ENCODE measurements at places on chromosomes 7 and 10.

- no peak for DNase-seq
These were observed 3.1 kb upstream of the ADAP1 start for GRCh38 chr7:957418-958220.

GRCh38 chr7:46173476-46174195 is 252.6 kb upstream of the IGFBP3 start:
- DNase-seq: no peak

DNA sequence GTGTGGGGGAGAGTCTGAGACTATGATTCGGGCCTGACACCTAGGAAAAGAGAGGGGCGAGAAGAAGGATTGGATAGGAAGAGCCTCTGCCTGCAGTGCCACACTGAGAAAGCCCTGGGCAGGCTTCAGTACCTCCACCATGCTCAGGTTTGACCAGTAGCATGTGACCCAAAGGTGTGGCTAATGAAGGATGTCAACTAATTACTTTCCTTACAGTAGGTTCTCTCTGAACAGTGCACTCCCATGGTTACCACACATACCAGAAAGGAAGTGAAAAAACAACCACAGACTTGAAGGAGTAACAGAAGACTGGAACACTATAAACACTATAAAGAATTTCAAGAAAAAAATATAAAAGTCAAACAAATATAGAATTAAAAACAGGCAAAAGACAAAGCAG is 46.2 kb downstream of the SEM1 start:
- DNase-seq: no peak

GRCh38 chr10:71099731-71100361 is 112.5 kb upstream of the UNC5B start:
- DNase-seq: no peak

DNA sequence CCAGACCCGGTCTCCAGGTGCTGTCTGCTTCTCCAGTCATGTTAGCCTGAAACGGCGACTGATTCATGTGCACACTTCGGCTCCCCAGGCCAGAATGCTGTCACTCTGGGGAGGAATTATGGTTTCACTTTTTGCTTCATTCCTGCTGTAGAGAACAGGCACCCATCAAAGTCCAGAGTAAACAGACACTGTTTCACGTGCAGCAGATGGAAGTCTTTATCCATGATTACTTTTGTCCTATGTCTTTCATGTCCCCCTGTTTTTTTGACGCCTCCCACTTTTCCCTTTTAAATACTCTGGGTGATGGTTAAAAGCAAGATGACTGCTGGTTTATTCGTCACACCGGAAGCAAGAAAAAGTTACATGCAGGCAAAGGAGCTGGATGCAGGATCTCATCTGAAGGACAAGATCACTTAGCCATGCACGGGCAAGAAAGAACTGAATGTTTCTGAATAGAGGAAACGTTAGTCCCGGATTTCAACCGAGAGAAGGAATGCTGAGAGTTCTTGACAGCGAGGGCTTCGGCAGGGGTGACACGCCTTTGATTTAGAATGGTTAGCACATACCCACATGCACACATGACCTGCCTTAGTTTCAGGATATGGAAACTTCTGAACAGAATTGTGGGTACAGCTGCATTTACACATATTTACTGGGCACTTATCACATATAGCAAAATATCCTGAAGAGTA is 250.0 kb upstream of the KLF6 start:
- no peak for DNase-seq

- DNase-seq: no peak
These were observed 56.8 kb upstream of the LANCL2 start for GRCh38 chr7:55308186-55308929.
